ENCODE measurements at places on chromosomes 1 and 21. TPM values are rescaled to one million over a fixed set of nuclear protein-coding genes. Genes with fewer than 3 reads are reported as not detected.

C21orf58 gene
- 18.6 TPM for total RNA-seq

TIPRL gene
- total RNA-seq = 35.7 TPM

TTC22 gene
- 8.8 TPM for total RNA-seq

PPM1J gene
- total RNA-seq = 1.5 TPM

TRNP1 gene
- 23.6 TPM for total RNA-seq

SLC30A10 gene
- total RNA-seq = 0.65 TPM

KRTAP19-1 gene
- not detected for total RNA-seq

NDUFV3 gene
- 32.5 TPM for total RNA-seq

HDGF gene
- total RNA-seq = 414 TPM

SH3BGR gene
- 0.82 TPM for total RNA-seq

- H3K27ac ChIP-seq = no peak overlapping the region
- H3K4me1 ChIP-seq = peaks cover 23% of the 10 kb centered on the region
- no peaks in the 10 kb centered on the region for H3K27me3 ChIP-seq
- no peak for DNase-seq
Measured at GRCh38 chr1:63623952-63624351, 30.7 kb downstream of the PGM1 start.

DNA sequence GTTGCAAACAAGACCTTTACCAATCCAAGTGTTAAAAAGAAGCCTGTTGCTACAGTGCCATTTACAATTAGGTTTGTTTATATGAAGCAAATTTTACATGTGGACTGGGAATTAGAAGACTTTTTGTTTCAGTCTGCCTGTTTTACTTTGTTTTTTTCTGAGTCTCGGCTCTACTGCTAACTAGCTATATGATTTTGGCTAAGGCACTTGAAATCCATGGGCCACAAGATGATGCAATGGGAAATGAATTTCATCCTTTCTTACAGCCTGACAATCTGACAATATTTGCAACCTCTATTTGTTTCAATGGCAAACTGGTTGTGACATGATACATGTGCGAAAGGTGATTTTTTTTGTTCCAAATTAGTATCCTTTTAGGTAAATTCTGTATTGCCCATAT lies 3.7 kb upstream of the PEX11B start:
- H3K36me3 ChIP-seq = no peaks in the 10 kb centered on the region
- no peaks in the 10 kb centered on the region for H3K4me1 ChIP-seq
- H3K4me3 ChIP-seq = no peak overlapping the region

DNA sequence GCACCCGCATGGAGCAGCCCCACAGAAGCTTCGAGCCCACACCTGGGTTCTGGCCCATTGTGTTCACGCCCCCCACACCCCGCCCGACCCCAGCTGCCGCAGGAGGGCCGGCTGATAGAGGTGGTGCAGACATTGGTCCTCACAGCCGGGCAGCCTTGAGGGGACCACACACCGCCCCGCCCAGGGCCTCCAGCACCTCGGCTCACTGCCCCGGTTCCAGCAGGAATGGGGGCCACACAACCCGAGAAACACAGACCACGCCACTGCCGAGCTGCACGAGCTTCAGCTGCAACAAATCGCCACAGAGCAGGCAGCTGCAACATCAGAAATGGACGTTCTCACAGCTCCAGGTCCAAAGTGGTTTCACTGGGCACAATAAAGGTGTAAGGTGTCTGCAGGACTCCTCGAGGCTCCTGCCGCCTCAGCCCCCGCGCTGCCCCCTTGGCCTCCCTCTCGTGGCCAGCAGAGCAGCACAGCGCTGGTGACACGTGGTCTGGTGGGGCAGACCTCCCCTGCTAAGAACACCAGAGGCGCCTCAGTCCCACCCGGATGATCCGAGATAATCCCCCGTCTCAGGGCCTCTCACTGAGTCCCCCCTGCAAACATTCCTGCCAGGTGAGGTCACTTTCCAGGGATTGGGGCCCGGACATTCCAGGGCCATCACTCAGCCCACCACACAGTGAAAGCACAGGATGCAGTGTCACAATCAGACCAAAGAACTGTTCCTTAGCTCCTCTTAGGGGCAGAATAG lies 62.3 kb upstream of the ADARB1 start:
- H3K27me3 ChIP-seq = no peaks in the 10 kb centered on the region
- peaks cover 61% of the 10 kb centered on the region for H3K4me1 ChIP-seq
- no peaks in the 10 kb centered on the region for H3K36me3 ChIP-seq

GRCh38 chr1:204134103-204134502 lies 17.7 kb downstream of the ETNK2 start:
- no peaks in the 10 kb centered on the region for H3K27me3 ChIP-seq
- peaks cover 2% of the 10 kb centered on the region for H3K36me3 ChIP-seq
- no peak overlapping the region for H3K27ac ChIP-seq
- DNase-seq = no peak

DNA sequence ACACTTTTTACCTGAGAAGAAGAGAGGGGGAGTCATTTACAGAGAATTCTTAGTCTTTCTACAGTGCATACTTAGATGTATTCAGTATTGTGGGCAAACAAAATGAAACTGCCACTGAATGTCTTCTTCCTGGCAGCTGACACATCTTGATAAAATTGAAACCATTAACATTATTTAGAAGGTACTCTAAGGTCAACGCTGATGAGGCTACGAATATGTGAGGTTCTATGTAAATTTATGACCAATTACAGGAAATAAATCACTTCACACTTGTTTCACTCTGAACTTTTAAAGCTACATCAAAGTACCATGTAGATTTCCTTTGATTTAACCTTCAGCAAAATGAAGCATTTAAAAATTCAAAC lies 51.3 kb upstream of the GFI1 start:
- DNase-seq = no peak
- no peaks in the 10 kb centered on the region for H3K4me1 ChIP-seq
- no peak overlapping the region for H3K4me3 ChIP-seq
- no peak overlapping the region for H3K27ac ChIP-seq
- no peaks in the 10 kb centered on the region for H3K36me3 ChIP-seq

DNA sequence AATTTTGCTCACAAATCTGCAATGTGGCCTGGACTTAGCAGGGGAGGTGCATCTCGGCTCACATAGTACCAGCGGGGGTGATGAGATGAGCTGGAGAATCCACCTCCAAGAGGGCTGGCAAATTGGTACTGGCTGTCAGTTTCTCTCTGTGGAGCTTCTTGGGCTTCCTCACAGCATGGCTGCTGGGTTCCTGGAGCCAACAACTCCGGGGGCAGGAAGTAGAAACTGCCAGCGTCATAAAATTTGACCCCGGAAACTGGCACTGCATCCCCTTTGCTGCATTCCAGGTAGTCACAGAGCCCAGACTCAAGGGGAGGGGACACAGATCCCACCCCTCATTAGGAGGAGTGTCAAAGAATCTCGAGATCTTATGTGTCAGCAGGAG lies 17.0 kb upstream of the TNFRSF1B start:
- H3K36me3 ChIP-seq = no peaks in the 10 kb centered on the region
- peaks cover 36% of the 10 kb centered on the region for H3K4me1 ChIP-seq
- no peaks in the 10 kb centered on the region for H3K27me3 ChIP-seq
- DNase-seq = no peak
- no peak overlapping the region for H3K27ac ChIP-seq
- H3K4me3 ChIP-seq = no peak overlapping the region

DNA sequence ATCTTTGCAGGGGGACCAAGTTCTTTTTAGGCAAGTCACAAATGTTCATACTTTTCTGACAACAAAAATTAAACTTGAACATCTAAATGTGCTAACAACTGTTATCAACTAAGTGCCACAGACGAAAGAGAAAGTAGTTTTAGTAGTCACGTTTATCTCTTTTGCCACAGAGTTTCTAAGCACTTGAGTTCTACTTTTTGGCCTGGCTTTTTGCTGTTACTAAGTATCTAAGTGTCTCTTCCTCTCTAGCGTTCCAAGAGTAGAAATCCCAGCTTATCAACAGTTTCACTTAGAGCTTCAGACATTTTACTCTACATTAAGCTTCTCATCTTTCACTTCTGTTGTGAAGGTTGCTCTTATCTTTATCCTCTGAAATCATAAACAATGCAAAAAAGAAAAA lies 34.2 kb downstream of the GATAD2B start:
- no peaks in the 10 kb centered on the region for H3K4me1 ChIP-seq
- no peak overlapping the region for H3K27ac ChIP-seq
- no peak for DNase-seq
- H3K4me3 ChIP-seq = no peak overlapping the region

GRCh38 chr1:115325874-115326273 lies 12.2 kb downstream of the NGF start:
- no peaks in the 10 kb centered on the region for H3K4me1 ChIP-seq
- no peak overlapping the region for H3K4me3 ChIP-seq
- DNase-seq = no peak
- H3K36me3 ChIP-seq = no peaks in the 10 kb centered on the region
- H3K27me3 ChIP-seq = no peaks in the 10 kb centered on the region

GRCh38 chr1:220887202-220887519 lies 7.9 kb downstream of the HLX start:
- no peaks in the 10 kb centered on the region for H3K4me1 ChIP-seq
- no peak overlapping the region for H3K27ac ChIP-seq
- no peak for DNase-seq
- no peaks in the 10 kb centered on the region for H3K27me3 ChIP-seq
- H3K4me3 ChIP-seq = no peak overlapping the region
- H3K36me3 ChIP-seq = no peaks in the 10 kb centered on the region

DNA sequence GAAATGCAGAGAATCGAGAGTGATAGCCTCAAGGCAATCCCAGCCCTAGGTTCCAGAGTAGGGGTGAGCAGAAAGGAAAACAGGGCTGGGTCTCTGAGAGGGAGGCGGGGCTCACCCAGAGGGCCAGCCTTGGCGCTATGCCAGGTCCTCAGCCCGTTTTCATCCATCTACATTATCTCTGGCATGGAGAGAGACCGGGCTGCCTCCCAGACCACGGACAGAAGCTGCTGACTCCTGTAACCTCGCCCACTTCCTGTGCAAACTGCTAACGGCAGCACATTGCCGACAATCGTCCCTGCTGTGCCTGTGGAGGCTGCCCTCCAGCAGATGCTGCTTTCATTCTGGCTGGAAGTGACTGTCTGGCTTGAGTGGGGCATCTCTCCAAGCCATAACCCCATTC lies 569.1 kb downstream of the NPHP4 start:
- no peak overlapping the region for H3K4me3 ChIP-seq
- H3K27ac ChIP-seq = no peak overlapping the region
- no peak for DNase-seq
- no peaks in the 10 kb centered on the region for H3K36me3 ChIP-seq
- H3K4me1 ChIP-seq = no peaks in the 10 kb centered on the region

DNA sequence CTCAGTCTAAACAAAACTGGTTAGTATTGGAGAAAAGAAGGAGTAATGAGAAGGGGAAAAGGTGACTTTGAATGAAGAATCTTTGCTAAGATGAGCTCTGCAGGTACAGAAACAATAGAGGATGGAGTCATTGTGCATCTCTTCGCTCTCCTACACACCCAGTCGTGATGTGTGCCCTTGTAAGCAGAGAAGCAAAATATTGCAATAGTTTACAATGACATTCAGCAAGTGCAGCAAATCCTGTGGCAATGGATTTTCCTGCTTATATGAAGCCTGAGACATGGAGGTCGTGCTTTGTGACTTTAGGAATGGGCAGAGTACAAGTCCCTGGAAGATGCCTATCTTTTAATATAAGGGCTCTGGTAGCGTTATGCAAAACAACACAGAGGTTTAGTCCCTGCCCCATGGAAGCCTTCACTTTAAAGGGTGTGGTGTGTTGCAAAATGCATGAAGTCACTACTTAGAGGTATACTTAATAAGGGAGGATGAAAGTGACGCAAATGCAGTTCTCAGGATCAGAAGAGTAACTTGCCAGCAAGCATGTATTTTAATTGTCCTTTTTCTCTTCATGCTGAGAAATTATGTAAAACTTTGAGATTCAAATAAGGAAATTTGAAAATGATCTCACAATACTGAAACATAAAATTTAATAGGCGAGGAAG lies 88.0 kb upstream of the IVNS1ABP start:
- no peak for DNase-seq
- H3K36me3 ChIP-seq = no peaks in the 10 kb centered on the region
- no peak overlapping the region for H3K4me3 ChIP-seq
- no peak overlapping the region for H3K27ac ChIP-seq

DNA sequence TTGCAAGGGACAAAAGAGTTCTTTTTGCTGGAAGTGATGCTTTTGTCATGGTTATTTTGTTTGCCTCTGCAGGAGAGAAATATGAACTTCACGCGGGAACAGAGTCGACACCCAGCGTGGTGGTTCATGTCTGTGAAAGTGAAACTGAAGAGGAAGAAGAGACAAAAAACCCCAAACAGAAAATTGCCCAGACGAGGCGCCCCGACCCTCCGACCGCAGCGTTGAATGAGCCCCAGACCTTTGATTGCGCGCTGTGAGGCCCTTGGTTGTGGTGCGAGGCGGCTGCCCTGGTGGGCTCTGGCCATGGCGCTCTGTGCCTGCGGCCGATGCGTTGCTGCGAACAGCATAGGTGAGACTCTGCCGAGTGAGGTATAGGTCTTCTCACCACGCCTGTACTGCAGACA lies 20.9 kb upstream of the NCMAP start:
- DNase-seq = no peak
- H3K4me3 ChIP-seq = no peak overlapping the region
- no peak overlapping the region for H3K27ac ChIP-seq
- H3K36me3 ChIP-seq = no peaks in the 10 kb centered on the region

- no peak overlapping the region for H3K27ac ChIP-seq
- no peak for DNase-seq
- no peaks in the 10 kb centered on the region for H3K4me1 ChIP-seq
- no peaks in the 10 kb centered on the region for H3K27me3 ChIP-seq
- no peak overlapping the region for H3K4me3 ChIP-seq
Measured at GRCh38 chr1:199580300-199580699, 447.2 kb upstream of the NR5A2 start.

DNA sequence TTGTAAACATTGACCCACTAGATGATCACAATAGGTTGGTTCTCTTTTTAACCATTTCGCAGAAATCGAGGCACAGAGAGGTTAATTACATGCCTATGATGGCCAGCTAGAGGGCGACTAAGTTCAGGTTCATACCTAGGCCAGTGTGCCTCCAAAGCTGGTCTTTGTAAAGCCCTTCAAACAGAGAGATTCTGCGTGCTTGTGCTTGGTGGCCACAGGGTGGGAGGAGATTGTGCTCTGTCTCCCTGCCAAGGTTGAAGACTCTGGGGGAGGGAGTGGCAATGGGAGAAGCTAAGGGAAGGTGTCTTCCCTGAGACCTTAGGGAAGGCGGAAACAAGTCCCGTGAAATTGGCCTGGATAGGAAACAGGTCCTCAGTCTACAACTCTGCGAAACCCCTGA lies 59.1 kb upstream of the RBM15 start:
- H3K27me3 ChIP-seq = no peaks in the 10 kb centered on the region
- no peaks in the 10 kb centered on the region for H3K36me3 ChIP-seq
- no peak for DNase-seq

Measured in Caco-2 (cell line).